ENCODE measurements at places on chromosomes 16 and 17. TPM values are rescaled to one million over a fixed set of nuclear protein-coding genes. Genes with fewer than 3 reads are reported as not detected.

The PRR29 gene
- total RNA-seq: 1.6 TPM

DNA sequence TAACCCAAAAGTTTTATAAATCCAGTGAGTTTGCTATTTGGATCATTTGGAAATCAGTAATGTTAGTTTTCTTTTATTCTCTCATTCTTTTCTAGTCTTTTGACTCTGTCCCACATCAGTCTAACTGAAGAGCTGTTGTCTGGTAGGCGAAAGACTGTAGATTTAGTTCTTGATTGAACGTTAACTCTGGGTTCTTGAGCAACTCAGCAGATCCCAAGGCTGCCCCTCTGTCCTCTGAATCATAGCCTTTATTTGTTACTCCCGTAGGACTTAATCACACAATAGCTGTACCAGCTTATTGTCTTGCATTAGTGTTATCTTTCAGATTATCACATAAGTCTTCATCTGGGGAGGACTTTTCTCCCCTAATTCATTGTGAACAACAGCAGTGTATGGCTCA is 119.3 kb upstream of the TOM1L1 start:
- no peak overlapping the region for H3K4me3 ChIP-seq
- DNase-seq: no peak
- H3K36me3 ChIP-seq: no peaks in the 10 kb centered on the region
- H3K4me1 ChIP-seq: no peaks in the 10 kb centered on the region
- H3K27me3 ChIP-seq: no peaks in the 10 kb centered on the region

The CTRB1 gene
- 2.2 TPM for total RNA-seq

The SCGB1C2 gene
- not detected for total RNA-seq

GRCh38 chr17:34068571-34068970 is 186.5 kb upstream of the CCL2 start:
- DNase-seq: no peak
- no peaks in the 10 kb centered on the region for H3K4me1 ChIP-seq
- no peaks in the 10 kb centered on the region for H3K36me3 ChIP-seq
- no peaks in the 10 kb centered on the region for H3K27me3 ChIP-seq
- no peak overlapping the region for H3K4me3 ChIP-seq

- H3K27me3 ChIP-seq: no peaks in the 10 kb centered on the region
- H3K4me3 ChIP-seq: no peak overlapping the region
- H3K27ac ChIP-seq: no peak overlapping the region
- DNase-seq: no peak
- no peaks in the 10 kb centered on the region for H3K36me3 ChIP-seq
These were observed 127.2 kb downstream of the CCDC144A start for GRCh38 chr17:16817201-16817600.

The TNFRSF13B gene
- 52.1 TPM for total RNA-seq

DNA sequence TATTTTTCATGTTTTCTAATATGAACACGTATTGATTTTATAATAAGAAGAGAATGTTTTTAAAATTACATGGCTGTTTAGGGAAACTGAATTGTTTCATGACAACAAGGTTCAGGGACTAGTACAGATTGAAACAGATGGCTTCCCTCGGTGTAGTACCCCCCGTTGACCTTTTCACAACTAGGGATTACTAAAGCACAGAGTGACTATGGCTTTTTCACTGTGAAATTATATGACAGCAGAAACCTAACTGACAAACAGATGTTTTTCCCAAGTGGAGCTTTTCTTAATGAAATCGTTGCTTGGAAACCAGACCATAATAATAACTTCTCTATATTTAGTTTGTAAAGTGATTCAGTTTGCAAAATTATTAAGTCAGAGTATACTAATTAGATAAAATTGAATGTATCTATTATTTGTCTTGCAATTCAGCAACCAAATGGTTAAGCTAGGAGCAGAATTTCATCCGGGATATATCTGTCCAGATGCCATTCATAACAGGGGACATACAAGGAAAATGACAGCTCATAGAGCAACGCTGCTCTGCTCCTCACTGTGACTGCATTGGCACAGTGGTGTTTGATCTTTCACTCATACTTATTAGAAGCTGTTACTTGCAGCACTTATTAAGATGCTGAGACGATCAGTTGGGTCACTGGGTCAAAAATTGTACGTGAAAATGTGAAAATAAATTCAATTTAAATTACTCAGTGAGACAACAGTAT is 111.7 kb downstream of the TANGO6 start:
- no peak overlapping the region for H3K27ac ChIP-seq
- DNase-seq: no peak
- no peaks in the 10 kb centered on the region for H3K27me3 ChIP-seq
- no peaks in the 10 kb centered on the region for H3K36me3 ChIP-seq

DNA sequence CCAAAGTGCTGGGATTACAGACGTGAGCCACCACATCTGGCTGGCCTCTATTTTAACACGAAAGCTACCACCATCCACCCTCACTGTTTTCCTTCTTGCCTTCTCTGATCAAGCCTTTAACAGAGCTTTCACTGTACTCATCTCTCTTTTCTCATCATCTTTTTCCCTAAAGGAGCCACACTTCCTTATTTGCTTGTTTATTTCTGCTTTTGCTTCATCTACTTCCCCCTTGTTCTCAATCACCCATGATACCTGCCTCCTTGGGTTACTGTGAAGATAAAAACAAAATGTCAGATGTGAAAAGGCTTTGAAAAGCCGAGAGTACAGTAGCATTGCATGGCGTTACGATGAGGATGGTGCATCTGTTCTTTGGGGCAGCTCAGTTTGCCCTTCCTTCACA is 79.9 kb downstream of the ZNF18 start:
- H3K27me3 ChIP-seq: no peaks in the 10 kb centered on the region
- no peak overlapping the region for H3K27ac ChIP-seq
- peaks cover 8% of the 10 kb centered on the region for H3K4me1 ChIP-seq
- H3K36me3 ChIP-seq: no peaks in the 10 kb centered on the region
- no peak for DNase-seq

DNA sequence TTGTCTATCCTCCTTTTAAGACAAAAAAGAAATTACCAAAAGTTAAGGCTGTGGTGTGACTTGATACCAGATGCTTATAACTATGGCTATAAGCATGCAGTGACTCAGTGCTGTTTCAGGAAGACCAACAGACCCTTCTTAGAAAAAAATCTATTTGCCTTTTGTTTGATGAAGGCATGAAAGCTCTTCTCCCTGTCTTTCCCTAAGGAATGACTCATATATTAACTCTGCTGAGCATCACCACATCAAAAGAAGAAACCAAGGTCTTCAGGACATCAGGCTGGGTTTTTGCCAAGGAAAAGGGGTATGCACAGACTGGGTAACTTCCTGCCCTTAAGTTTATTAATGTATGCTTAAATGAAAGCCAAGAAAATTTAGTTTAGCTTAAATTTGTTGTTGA is 47.1 kb downstream of the VMP1 start:
- H3K4me3 ChIP-seq: no peak overlapping the region
- H3K27ac ChIP-seq: peak overlapping the region; percentile 13
- no peaks in the 10 kb centered on the region for H3K27me3 ChIP-seq
- H3K4me1 ChIP-seq: peaks cover 36% of the 10 kb centered on the region
- no peak for DNase-seq
- H3K36me3 ChIP-seq: no peaks in the 10 kb centered on the region

GRCh38 chr17:6641247-6641863 is 495 bp downstream of the TXNDC17 start:
- H3K4me3 ChIP-seq: peak overlapping the region; percentile 93
- peaks cover 20% of the 10 kb centered on the region for H3K36me3 ChIP-seq
- H3K4me1 ChIP-seq: peaks cover 53% of the 10 kb centered on the region
- no peaks in the 10 kb centered on the region for H3K27me3 ChIP-seq
- no peak for DNase-seq
- H3K27ac ChIP-seq: peak overlapping the region; percentile 93

- no peak overlapping the region for H3K4me3 ChIP-seq
- H3K4me1 ChIP-seq: no peaks in the 10 kb centered on the region
- no peak overlapping the region for H3K27ac ChIP-seq
- no peak for DNase-seq
- peaks cover 27% of the 10 kb centered on the region for H3K36me3 ChIP-seq
These were observed 57.9 kb upstream of the CLEC19A start for GRCh38 chr16:19227643-19228042.

The HBA1 gene
- total RNA-seq: 276 TPM

GRCh38 chr16:30924076-30924912 is 922 bp downstream of the FBXL19 start:
- H3K27me3 ChIP-seq: no peaks in the 10 kb centered on the region
- H3K4me1 ChIP-seq: peaks cover 45% of the 10 kb centered on the region
- peak overlapping the region; percentile 71 for H3K27ac ChIP-seq
- H3K36me3 ChIP-seq: peaks cover 29% of the 10 kb centered on the region
- DNase-seq: peak; percentile 91

The EPOP gene
- total RNA-seq: 2.2 TPM

The NPIPB13 gene
- 30.0 TPM for total RNA-seq

DNA sequence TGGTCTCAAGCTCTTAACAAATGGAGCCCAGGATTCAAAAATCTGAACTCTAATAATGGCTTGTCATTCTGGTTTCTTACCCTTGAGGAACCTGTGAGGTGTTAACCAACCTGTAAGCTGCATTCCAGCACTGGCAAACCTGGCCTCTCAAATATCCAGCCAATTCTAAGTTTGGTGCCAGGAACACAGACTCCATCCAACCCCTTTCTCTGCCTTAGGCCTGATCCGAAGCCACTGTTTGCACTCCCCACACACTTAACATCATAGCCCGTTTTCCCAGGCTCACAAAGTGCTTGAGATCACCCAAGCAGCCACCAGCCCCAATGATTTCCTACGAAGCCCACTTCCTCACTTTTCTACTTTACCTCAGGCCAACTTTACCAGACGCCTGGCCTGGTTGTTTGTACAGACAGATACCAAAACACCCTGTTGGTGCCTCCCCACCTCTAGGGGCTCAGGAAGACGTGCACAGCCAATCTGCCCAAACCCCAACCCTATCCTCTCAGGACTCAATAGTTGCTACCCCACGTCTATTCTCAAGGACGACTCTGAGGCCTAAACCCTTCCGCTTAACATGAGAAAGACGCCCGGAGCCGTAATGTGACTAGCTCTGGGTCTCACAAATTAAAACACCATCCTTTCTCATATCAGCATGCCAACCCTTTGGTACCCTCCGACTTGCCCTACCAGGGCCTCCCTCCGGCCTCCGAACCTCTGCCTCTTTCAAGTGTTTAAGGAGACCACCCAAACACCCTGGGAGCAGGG is 3.2 kb upstream of the PER1 start:
- H3K27ac ChIP-seq: peak overlapping the region; percentile 98
- peaks cover 11% of the 10 kb centered on the region for H3K36me3 ChIP-seq
- peaks cover 81% of the 10 kb centered on the region for H3K4me1 ChIP-seq

The MT1B gene
- total RNA-seq: not detected

DNA sequence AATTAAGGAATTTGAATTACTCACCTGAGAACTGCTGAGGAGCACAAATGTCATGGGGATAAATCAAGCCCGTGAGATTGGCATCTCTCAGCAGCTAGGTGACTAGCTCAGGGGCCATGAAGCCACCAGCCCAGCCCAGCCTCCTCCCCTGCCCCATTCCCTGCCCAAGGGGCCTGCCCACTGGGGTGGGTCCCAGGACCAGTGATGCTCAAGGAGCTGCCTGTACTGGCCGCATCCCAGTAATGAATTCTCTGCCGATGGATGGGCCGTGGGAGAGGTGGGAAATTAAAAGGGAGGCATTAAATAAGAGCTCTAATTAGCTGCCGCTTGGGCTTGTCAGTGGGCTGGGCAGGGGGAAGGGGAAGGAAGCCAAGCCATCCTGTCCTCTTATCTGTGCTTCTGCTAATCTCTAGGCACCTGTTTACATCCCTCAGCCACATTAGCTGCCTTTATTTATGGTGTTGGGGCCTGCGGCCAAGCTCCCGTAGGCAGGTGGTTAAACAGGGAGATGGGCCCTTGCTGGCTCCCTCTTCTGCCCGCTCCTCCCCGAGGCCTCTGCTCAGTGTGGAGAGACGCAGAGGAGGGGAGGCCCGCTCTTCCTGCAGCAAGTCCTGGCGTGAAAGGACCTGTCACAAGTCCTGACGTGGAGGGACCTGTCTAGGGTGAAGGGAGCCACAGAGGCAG is 48.8 kb downstream of the PIPOX start:
- H3K27ac ChIP-seq: no peak overlapping the region
- no peak for DNase-seq
- no peaks in the 10 kb centered on the region for H3K36me3 ChIP-seq

DNA sequence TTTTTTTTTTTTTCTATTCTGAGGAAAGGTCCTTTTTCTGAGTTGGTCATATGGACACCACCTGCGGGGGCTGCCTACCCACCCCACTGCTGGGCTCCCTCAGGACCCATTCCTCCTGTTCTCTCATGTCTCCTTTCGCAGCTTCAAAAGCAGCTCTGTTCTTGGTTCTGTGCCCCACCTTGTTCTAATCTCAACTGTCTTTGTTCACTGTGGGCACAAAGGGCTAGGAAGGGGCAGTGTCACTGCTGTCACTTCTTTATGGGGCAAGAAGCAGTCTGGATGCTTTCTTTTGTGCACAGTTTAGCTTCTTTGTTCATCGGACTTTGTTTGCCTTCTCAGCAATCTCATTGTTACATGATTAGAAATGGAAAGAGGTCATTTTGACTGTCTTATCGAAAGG is 7.1 kb downstream of the GOSR2 start:
- peaks cover 58% of the 10 kb centered on the region for H3K4me1 ChIP-seq
- H3K36me3 ChIP-seq: peaks cover 14% of the 10 kb centered on the region
- no peak for DNase-seq
- H3K27ac ChIP-seq: no peak overlapping the region
- H3K27me3 ChIP-seq: no peaks in the 10 kb centered on the region
- no peak overlapping the region for H3K4me3 ChIP-seq

DNA sequence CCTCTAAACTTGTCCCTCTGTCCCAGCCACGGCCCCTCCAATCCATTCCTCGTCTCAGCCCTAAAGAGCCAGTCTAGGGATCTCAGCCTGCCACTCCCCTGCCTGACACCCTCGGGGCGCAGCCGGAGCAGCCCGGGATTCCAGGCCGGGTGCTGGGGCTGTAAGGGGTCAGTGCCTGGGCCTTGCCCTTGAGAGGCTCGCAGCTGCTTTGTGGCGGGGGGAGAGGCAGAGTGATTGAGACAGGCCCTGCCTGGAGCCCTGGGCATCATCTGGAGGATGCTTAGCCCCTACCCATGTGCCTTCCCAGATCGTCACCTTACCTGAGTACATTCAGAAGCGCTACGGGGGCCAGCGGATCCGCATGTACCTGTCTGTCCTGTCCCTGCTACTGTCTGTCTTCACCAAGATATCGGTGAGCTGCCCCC is 8.3 kb downstream of the SLC5A10 start:
- H3K36me3 ChIP-seq: no peaks in the 10 kb centered on the region
- H3K4me1 ChIP-seq: peaks cover 12% of the 10 kb centered on the region
- no peaks in the 10 kb centered on the region for H3K27me3 ChIP-seq
- H3K4me3 ChIP-seq: no peak overlapping the region
- no peak for DNase-seq

GRCh38 chr17:51435641-51436091 is 175.3 kb downstream of the UTP18 start:
- H3K4me3 ChIP-seq: no peak overlapping the region
- H3K27me3 ChIP-seq: no peaks in the 10 kb centered on the region
- no peaks in the 10 kb centered on the region for H3K36me3 ChIP-seq
- H3K27ac ChIP-seq: no peak overlapping the region

The CTRL gene
- total RNA-seq: 6.2 TPM

All from spleen (tissue), 13 donors.